Melanocyte of skin (primary cell): ENCODE measurements at places on chromosomes 2 and 18. TPM values are rescaled to one million over a fixed set of nuclear protein-coding genes. Genes with fewer than 3 reads are reported as not detected.

The CYP1B1 gene
- 27.2 and 46.5 TPM in 2 replicates for total RNA-seq

The PARD3B gene
- 4.7 and 7.7 TPM in 2 replicates for total RNA-seq

The KIF3C gene
- 19.6 and 22.1 TPM in 2 replicates for total RNA-seq

The NEU2 gene
- not detected in 2 replicates for total RNA-seq

The TRABD2A gene
- 2.4 and 3.6 TPM in 2 replicates for total RNA-seq
